ENCODE measurements at places on chromosomes 2 and 18.

DNA sequence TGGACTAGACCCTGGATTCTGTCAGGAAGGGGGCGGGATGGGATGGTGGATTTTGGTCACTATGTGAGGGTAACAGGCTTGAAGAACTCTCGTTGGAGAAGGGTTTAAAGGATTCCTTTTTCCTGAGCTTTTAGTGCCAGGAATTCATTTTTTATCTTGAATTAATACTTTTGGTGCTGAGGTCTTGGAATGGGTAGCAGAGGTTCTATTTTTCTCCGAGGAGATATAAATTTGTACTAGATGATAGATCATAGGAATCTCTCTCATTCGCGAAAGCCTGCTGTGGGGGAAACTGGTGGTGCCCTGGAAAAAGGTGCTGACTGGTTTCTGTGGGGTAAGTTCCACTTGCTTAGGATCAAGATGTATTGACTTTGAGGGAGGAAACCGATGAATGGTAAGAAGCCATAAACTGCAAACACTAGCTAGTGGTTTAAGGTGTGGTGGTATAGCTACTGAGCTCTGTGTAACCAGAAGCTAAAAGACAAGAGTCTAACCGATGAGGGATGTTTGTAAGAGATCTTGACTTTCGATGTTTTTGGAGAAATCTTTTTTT lies 706 bp downstream of the AGPS start:
- DNase-seq: no peak

GRCh38 chr2:85748039-85748734 lies 5.6 kb upstream of the ATOH8 start:
- DNase-seq: no peak

GRCh38 chr18:74945774-74946545 lies 263.0 kb downstream of the PTGR3 start:
- no peak for DNase-seq

DNA sequence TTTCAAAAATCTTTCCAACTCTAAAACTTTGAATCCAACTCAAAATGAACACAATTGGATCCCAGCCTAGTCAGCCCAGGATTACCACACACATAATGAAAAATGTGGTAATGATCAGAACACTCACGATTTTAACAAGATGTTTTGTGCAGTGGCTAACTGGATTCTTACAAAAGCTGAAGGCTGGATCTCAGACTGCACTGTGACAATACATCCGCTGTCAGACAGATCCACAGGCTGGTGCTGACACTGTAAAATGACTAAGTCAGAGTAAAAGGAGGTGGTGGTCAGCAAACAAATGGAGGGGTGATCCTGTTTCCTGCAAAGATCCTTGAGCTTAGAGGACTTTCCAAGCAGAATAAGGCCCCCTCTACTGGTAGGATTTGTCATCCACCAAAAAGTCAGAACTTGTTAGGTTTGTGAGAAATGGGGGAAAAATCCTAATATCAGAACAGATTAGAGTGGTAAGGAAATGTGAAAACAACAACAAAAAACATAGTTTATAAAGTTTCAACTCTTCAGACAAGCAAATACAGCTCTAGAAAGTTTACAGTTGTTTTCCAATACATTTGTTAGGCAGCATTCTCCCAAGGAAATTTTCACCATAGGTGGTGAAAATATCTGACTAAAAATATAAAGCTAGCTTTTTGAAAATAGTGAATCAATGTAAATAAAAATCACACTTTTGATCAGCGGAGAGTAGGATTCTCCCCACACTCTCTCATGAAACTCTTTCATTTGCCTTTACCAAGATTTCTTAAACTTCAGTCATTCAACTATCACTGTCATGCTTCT lies 211.9 kb downstream of the AGPS start:
- peak; percentile 33 for DNase-seq

GRCh38 chr2:233081731-233082221 lies 21.6 kb downstream of the INPP5D start:
- DNase-seq: no peak

GRCh38 chr2:215022418-215022817 lies 116.0 kb downstream of the ABCA12 start:
- no peak for DNase-seq

- DNase-seq: no peak
Observed at GRCh38 chr2:121816797-121817196, 61.3 kb downstream of the TSN start.

DNA sequence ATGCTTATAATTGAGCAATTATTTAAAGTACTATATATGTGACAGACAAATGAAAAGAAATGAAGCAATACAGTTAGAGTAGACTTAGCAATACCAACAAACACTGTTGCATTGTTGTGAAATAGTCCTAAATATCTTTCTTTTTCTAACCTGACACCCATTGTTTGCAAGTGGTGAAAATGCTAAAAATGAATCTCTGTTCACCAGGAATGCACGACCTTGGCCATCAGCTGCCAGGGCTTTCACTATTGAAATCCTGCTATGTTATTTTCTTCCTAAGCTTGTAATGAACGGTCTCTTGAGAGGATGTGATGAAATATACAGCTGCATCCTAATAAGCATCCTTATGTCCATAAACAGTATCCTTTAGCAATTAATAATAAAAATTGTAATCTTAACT lies 136.2 kb upstream of the MGAT5 start:
- no peak for DNase-seq

DNA sequence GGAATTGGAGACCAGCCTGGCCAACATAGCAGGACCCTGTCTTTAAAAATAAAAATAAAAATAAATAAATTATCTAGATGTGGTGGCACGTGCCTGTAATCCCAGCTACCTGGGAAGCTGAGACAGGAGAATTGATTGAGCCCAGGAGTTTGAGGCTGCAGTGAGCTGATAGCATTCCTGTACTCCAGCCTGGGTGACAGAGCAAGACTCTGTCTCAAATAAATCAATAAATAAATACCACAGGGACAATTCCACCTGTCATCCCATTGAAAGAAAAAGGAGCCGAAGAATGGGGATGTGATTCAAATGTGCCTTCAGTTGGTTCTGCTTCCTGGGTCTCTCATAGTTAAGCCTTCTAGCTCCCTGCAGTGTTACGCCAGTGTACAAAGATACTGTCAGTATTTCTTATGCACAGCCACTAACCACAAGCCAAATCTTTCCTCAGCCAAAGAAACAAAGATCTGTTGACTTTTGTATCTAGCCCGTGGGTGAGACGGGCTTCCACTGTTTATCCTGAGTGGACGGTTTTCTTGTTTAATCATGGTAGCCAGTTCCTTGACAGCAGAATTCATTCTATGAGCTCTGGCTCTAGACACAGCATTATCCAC lies 12.6 kb downstream of the LGALSL start:
- no peak for DNase-seq

- no peak for DNase-seq
Observed at GRCh38 chr18:54742659-54743604, 85.3 kb upstream of the RAB27B start.

DNA sequence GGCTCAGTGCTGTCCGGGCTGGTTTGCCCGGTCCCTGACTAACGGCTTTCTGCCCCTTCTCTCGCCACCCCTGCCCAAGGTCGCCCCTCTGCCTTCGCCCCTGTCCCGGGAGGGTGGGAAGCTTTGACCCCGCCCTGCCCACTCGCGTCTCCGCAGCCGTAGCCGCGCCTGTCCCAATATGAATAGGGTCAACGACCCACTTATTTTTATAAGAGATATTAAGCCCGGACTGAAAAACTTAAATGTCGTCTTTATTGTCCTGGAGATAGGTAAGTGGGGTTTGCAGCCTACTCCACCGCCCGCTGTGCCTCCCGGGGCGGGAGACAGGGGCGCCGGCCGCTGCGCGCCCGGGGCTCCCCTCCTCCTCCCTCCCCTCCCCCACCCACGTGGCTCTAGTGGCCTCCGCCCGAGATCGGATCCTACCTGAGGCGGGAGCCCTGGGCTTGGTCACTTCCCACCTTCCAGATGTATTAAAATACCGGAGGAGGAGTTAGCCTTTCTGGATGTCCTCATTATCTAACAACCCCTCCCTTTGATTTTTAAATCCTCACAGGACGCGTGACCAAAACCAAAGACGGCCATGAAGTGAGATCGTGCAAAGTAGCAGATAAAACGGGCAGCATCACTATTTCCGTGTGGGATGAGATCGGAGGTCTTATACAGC lies 633 bp downstream of the NABP1 start:
- peak; percentile 60 for DNase-seq

- no peak for DNase-seq
Observed at GRCh38 chr18:38362286-38362792, 796.7 kb upstream of the CELF4 start.

- DNase-seq: no peak
Observed at GRCh38 chr2:171319164-171319810, 114.5 kb downstream of the METTL8 start.

- DNase-seq: no peak
Observed at GRCh38 chr2:61988462-61989366, 83.2 kb downstream of the COMMD1 start.

DNA sequence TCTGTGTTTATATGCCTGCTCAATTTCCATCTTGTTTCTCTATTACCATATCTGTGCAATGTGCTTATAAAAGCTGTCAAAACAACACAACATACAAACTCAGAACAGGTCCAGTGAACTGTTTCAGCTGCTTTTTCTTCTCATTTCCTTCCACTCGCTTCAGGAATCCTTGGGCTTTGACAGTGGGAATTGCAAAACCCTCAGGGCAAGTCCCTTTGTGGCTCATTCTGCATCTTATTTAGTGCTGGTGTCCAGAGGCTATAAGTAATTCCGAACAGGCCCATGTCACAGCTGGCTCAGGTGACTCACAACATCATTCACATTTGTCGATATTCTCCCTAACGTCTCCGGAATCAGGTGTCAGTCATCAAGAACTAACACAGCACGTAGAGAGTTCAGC lies 309.9 kb upstream of the ZNF521 start:
- DNase-seq: no peak

DNA sequence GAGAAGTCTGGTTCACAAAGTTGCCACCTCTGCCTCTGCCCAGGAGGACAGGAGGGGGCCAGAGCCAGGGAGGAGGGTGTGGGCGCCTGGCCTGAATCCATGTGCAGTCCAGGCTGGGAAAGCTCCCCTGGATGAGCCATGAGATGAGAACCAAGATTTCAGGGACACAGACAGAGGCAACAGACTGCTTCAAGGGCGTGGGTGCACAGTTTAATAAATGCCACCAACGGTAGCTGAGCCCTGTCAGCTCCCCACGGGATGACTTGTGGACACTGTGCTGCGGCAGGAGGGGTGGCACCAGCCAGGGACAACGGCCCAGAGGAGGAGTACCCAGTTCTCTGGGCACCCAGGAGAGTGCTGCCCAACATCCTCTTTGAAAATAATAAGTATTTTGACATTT lies 15.2 kb downstream of the CAPG start:
- no peak for DNase-seq

- no peak for DNase-seq
Observed at GRCh38 chr2:223086370-223086981, 34.5 kb downstream of the KCNE4 start.

- DNase-seq: no peak
Observed at GRCh38 chr18:7608174-7608550, 41.0 kb downstream of the PTPRM start.

DNA sequence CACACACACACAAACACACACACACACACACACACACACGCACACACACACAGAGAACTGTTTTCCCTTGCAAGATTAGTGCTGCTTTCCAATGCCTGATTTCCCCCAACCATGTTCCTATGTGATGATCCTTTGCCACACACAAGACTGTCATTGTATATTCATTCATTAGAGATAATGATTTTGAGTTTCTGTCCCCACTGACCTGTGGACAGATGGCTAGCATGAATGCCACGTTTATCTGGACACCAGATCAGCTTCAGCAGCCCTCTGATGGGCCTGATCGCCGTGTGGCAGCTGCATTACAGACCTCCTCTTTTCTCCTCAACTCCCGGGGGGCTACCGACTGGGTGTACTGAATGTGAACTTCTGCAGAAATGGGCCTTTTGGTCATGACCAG lies 353.0 kb downstream of the MYCN start:
- DNase-seq: no peak

GRCh38 chr2:127437781-127438726 lies 19.8 kb downstream of the PROC start:
- no peak for DNase-seq

- DNase-seq: no peak
Observed at GRCh38 chr2:46076251-46076650, 221.0 kb upstream of the EPAS1 start.

- DNase-seq: no peak
Observed at GRCh38 chr2:16225545-16225944, 285.2 kb downstream of the MYCN start.

- no peak for DNase-seq
Observed at GRCh38 chr18:40109252-40110049, 1845.6 kb upstream of the PIK3C3 start.

DNA sequence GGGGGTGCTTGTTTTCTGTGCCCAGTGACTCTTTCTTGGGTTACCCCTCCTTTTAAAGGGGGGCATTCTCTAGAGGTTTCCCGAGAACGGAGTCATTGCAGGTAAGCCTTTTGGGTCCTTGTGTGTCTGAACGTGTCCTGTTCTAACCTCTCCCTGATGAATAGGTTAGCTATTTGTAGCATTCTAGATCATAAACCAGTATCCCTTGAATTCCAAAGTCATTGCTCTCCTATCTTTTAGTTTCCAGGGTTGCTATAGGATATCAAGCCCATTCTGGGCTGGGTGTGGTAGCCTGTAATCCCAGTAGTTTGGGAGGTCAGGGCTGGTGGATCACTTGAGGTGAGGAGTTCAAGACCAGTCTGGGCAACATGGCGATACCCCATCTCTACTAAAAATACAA lies 65.9 kb upstream of the YWHAQ start:
- no peak for DNase-seq

- DNase-seq: peak; percentile 100
Observed at GRCh38 chr2:64807417-64807816, 153.7 kb upstream of the SERTAD2 start.
